Esophagus squamous epithelium (tissue), 5 donors: ENCODE measurements at places on chromosomes 6 and 20. TPM values are rescaled to one million over a fixed set of nuclear protein-coding genes. Genes with fewer than 3 reads are reported as not detected.

GRCh38 chr6:157323255-157323965 lies at the start of gene TMEM242:
TSS of gene TMEM242 (minus strand) at chr6:157323519. CDS start at chr6:157323499, 20 bp downstream.
- DNase-seq = no peak

GRCh38 chr20:3711484-3711941 lies 887 bp downstream of the SIGLEC1 start:
- DNase-seq = no peak

Gene SF3B5
- total RNA-seq = 201 TPM

Gene FGD2
- 6.3 TPM for total RNA-seq

Gene FBXO9
- total RNA-seq = 61.4 TPM

GRCh38 chr20:25576783-25577530 lies 8.4 kb downstream of the NINL start:
- no peak for DNase-seq

DNA sequence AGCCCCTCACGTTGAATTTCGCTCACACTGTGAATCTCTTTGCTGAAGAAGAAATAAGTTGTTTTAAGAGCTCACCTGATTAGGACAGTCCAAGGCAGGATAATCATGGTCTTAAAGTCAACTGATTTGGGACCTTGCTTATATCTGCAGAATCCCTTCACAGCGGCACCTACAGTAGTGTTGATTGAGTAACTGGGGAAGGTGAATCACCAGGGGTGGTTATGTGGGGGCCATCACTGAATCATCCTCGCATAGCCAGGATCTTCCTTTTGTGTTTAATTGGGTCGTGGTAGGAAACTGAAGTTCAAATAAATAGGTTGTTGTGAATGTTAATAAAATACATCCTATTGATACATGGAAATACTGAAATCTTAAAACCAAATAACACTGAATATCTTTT lies 20.2 kb upstream of the MICA start:
- no peak for DNase-seq

Gene VSTM2L
- 2.6 TPM for total RNA-seq

Gene AP5S1
- 5.8 TPM for total RNA-seq

- no peak for DNase-seq
These were observed 29.6 kb downstream of the PCNA start for GRCh38 chr20:5090191-5090590.

Gene MUC22
- total RNA-seq = 9.1 TPM

Gene CD24
- total RNA-seq = 1,480 TPM

Gene PLCB4
- 1.1 TPM for total RNA-seq

GRCh38 chr6:161437851-161438250 lies 164.0 kb upstream of the AGPAT4 start:
- DNase-seq = no peak

Gene SMOC2
- 5.8 TPM for total RNA-seq

DNA sequence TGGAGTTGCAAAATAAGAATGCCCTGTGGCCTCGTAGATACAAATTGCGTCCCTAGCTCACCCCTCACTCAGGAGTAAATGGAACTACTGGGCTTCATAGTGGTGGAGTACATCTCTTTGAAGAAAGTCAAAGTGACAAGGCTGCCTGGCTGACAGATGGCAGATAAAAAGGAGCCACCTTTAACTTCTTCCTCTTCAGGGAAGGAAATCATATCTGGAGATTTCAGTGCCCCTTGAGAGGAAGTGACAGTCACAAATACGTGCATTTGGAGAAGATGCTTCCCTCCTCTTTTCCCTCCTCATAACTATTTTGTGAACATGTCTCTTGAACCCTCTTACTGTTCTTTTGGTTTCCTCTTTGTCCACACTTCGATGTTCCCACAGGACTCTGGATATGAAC lies 43.2 kb downstream of the PPP1R3G start:
- no peak for DNase-seq

GRCh38 chr6:115131709-115132490 lies 789.1 kb upstream of the HS3ST5 start:
- DNase-seq = no peak

GRCh38 chr20:37240337-37241067 lies 21.1 kb downstream of the GHRH start:
- DNase-seq = no peak

Gene RIMS1
- total RNA-seq = 16.8 TPM
